ENCODE measurements at places on chromosomes 11 and 22. TPM values are rescaled to one million over a fixed set of nuclear protein-coding genes. Genes with fewer than 3 reads are reported as not detected.
A peak's percentile ranks its signal among the peaks of the same experiment; 100 is the strongest.

GRCh38 chr11:113001709-113002108, 40.5 kb downstream of the NCAM1 start:
- H3K27me3 ChIP-seq = no peaks in the 10 kb centered on the region
- no peaks in the 10 kb centered on the region for H3K36me3 ChIP-seq
- H3K27ac ChIP-seq = no peak overlapping the region

DNA sequence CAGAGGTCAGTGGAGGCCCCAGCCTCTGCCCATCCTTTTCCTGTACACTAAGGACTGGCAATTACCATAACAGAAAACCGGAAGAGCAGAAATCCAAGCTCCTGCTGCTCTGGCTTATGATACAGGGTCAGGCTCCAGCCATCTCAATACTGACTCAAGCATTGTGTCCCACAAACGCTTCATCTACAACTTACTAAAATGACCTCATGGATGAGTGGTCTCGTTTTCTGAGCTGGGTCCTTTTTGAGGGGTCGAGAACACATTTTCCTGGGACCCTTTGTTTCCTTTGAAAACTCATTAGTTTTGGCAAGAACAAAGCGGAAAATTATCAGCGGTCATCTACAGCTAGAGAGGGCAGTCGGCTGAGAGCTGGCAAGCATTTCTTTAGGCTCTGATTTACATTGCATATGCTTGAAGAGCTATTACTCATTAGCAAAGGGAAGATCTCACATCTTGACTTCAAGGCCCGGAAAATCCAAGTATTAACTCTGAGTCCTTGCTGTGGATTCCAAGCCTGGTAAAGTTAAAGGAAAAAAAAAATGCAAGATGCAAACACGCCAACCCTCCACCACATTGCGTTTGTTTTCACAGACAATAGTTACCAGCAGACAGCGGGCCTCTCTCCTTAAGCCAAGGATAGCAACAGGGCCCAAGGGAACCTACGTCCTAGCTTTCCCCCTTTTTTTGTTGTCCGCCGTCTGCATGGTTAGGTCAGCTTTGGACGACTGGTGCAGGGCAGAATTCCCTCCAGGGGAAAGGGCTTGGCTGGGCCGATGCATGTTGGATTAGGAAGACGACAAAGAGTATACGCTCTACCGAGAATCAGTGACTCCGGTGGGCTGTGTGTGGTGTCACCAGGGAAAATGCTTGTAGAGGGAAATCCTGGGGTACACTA, 1.8 kb downstream of the TESMIN start:
- no peak overlapping the region for H3K27ac ChIP-seq
- no peaks in the 10 kb centered on the region for H3K36me3 ChIP-seq
- H3K4me1 ChIP-seq = no peaks in the 10 kb centered on the region
- H3K27me3 ChIP-seq = no peaks in the 10 kb centered on the region

DNA sequence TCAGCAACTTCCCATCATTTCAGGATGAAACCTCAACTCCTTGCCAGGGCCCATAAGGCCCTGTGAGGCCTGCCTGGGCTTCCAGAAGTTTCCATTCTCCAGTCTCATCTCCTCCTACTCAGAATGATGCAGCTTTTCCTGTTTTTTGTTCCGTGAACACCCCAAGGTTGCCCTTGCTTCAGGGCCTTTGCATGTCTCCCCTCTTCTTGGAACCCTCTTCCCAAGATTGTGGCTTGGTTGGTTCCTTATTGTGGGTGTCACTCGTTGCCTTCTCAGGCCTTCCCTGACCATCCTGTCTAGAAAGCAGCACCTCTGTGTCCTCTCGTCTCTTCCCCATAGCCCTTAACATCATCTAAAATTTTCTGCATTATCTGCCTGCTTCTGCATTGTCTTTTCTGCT, 23.2 kb upstream of the YWHAH start:
- no peaks in the 10 kb centered on the region for H3K4me1 ChIP-seq
- H3K4me3 ChIP-seq = no peak overlapping the region
- no peak overlapping the region for H3K27ac ChIP-seq
- DNase-seq = no peak

CCDC89 gene
- total RNA-seq = 4.4 TPM

- H3K27ac ChIP-seq = peak overlapping the region; percentile 44
- DNase-seq = peak; percentile 50
- H3K4me1 ChIP-seq = peaks cover 19% of the 10 kb centered on the region
- no peaks in the 10 kb centered on the region for H3K36me3 ChIP-seq
- H3K4me3 ChIP-seq = no peak overlapping the region
Observed at GRCh38 chr11:88603091-88603867, 265.7 kb upstream of the CTSC start.

Data from GM23248 (cell line).